CD4-positive, alpha-beta memory T cell (primary cell): ENCODE measurements at places on chromosomes 6 and 20.

GRCh38 chr20:2825761-2826160 lies 9.6 kb downstream of the TMEM239 start:
- DNase-seq, result peak; percentile 19

- no peak for DNase-seq
Observed at GRCh38 chr6:149284904-149285303, 32.6 kb upstream of the TAB2 start.

- DNase-seq, result no peak
Observed at GRCh38 chr20:23257106-23257761, 93.4 kb upstream of the NXT1 start.

GRCh38 chr6:32483968-32484613 lies 44.4 kb downstream of the HLA-DRA start:
- DNase-seq, result no peak

DNA sequence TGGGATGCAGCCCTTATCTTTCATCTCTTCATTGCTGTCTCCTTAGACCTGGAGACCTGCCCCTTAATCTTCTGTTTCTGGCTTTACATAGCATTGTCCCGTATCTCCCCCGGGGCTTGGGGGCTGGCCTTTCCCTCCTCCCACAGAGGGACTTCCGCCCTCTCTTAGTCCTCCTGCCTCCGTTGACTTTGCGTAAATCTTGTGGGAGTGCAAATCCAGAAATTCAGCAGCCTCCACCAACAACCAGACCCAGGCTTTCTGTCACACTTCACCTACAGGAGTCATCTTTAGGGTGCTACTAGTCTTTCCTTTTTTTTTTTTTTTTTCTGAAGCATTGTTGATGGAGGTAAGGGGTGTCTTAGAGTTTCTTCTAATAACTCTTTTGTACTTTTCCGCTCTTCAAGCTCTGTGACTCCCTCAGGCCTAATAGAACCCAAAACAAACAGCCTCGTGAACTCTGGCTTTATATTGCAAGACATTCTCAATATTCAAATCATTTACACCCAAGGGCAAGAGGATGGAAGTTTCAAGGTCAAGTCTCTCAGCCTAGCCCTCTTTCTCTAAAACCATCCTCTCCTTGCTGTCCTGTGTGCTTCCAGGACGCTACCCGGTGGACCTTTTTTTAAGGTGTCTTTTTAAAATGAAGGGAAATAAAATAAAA lies 66.2 kb downstream of the RREB1 start:
- no peak for DNase-seq

DNA sequence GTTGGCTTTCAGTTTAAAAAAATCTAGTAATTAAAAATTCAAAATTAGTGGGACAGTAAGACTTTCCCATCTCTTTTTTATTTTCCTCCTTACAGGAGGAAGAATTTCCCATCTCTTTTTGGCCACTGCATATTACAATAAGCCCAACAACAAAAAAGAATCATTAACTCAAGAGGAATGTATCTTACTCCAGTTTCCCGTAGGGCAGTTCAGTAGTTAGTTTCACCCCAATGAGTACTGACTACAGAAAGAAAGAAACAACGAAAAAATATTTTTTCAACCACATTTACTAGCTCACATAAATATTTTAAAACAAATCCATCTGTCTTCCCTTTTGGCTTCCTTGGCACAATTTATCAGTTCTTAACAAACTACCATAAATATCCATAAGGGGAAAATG lies 14.9 kb upstream of the BLOC1S5 start:
- DNase-seq, result no peak
